ENCODE measurements at places on chromosomes 12 and 14.

DNA sequence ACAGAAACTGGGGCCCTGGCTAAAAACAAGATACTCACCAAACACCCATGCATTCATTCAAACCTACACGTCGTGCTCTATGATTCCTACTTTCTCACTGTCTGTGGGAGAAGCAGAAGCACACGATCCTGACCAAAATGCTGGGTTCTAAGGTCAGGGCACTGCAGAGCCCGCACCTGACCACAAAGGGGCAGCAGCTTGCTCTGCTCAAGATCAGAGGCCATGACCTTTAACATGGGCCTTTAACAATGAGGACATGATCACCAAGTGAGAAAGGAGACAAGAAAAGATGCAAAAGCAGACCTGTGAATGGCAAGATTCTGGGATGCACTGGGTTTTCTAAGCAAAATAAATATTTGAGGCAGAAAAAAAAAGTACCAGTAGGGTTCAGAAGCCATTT, 40.1 kb upstream of the VPS33A start:
- DNase-seq, result no peak

- DNase-seq, result peak; percentile 19
These were observed 823 bp downstream of the RNF10 start for GRCh38 chr12:120534703-120535655.

DNA sequence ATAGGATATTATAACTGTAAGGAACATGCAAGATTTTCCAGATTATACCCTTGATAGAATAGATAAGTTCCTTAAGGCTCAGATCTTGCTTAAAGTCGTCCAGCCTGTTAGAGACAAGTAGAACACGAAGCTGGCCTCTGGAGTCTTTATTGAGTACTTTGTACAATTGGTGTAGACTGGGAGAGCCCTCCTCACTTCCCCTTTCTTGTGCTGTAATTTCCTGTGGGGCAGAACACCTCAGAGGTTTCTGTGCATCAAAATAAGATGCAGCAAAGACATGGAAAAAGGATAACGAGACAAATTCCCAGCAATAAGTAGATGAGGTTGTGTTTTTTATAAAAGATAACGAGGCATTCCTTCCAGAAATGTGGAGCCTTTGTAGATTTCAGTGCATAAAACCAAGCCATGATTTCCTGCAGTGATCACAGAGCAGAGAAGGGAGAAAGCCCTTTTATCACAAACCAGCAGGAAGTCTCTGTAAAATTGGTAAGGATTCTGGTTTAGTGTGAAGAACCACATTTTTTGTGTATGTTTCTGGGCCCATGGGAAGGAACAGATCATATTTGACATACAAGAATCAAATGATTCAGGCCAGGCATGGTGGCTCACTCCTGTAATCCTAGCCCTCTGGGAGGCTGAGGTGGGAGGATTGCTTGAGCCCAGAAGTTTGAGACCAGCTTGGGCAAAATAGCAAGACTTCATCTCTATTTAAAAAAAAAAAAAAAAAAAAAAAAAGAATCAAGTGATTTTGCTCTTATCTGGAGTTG, 18.0 kb downstream of the GPRC5A start:
- no peak for DNase-seq

GRCh38 chr14:59132796-59133494, 55.5 kb upstream of the DAAM1 start:
- no peak for DNase-seq

GRCh38 chr12:131883521-131883900, 10.9 kb upstream of the ULK1 start:
- DNase-seq, result no peak

DNA sequence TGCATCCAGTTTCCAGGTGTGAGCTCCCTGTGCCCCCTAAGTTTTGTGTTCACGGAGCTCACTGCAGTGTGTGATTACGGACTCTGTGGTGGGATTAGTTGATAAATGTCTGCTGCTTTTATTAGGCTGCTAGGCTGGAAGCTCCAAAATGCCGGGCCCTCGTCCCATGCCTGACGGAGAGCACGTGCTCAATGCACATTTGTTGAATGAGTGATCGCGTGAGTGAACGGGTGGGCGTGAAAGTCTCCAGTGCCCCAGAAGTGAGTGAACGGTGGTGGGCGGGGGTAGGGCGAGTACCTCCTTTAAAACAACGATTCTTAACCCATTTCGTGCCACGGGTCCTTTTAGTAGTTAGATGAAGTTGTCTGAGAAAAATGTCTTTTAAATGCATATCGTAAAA, 175.5 kb downstream of the AACS start:
- no peak for DNase-seq

- no peak for DNase-seq
These were observed 1.3 kb upstream of the DYRK2 start for GRCh38 chr12:67647181-67647798.

DNA sequence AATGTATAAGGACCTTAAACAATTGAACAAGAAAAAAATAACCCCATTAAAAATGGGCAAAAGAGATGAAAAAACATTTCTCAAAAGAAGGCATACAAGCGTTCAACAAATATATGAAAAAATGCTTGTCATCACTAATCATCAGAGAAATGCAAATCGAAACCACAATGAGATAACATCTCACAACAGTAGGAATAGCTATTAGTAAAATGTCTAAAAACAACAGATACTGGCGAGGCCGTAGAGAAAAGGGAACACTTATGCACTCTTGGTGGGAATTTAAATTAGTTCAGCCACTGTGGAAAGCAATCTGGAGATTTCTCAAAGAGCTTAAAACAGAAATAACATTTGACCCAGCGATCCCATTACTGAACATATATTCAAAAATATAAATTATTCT, 769.8 kb upstream of the MGAT4C start:
- DNase-seq, result no peak

DNA sequence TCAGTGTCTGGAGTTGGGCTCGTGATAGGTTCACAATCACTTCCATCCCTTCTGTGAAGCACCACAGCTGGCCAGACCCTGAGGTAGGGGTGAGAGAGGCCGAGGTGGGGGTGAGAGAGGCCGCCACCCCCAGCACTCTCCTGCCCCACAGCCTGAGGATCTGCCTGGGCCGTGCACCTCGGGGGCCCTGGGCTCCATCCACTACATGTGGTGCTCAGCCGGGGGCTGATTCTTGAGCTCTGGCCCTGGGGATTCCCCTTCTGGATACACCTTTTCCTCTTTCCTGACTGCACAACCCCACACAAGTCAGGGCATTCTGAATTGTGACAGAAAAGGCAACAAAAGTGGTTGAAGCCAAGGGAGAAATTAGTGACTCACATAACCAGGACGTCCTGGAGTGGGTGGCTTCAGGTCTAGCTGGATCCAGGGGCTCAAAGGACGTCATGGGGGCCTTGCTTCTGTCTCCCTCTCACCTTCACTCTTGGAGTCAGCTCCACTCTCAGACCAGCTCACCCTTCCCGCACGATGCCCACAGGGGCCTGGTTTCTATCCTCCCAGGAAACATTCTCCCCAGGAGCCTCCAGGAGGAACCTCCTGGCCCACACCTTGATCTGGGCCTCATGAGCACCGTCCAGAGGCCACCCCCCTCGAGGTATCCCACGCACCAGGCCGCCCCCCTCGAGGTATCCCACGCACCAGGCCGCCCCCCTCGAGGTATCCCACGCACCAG, 12.1 kb upstream of the FBRSL1 start:
- no peak for DNase-seq

DNA sequence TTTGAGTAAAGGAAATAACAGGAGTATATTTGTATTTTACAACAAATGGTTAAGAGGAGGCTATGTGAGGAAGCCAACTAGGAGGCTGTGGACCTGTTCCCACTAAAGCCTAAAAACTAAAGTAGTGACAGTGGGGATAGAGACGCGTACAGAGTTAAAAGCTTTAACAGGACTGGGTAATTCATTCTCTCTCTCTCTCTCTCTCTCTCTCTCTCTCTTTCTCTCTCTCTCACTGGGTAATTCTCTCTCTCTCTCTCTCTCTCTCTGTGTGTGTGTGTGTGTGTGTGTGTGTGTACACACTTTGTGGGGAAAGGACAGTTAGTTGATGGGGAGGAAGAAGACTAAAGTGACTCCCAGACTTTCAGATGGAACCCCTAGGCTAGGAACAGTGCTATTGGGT, 16.3 kb downstream of the ERC1 start:
- DNase-seq, result no peak

GRCh38 chr14:54742492-54743350, 159.9 kb downstream of the GCH1 start:
- DNase-seq, result no peak

DNA sequence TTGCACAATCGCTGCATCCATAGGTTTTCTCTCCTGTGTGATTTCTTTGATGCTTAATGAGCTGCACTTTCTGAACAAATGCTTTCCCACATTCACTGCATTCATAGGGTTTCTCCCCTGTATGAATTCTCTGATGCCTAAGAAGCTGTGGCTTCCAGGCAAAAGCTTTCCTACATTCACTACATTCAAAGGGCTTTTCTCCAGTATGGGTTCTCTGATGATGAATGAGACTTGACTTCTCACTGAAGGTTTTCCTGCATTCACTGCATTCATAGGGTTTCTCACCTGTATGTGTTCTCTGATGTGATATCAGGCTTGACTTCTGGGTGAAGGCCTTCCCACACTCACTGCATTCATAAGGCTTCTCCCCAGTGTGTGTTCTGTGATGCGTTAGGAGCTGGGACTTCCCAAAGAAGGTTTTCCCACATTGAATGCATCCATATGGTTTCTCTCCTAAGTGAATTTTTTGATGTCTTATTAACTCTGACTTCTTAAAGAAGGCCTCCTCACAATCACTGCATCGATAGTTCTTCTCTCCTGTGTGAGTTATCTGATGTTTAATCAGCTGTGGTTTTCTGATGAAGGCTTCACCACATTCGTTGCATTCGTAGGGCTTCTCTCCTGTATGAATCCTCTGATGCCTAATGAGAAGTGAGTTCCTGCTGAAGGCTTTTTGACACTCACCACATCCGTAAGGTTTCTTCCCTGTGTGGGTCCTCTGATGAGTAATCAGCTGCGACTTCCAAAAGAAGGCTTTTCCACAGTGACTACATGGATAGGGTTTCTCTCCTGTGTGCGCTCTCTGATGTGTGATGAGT, 30.3 kb downstream of the ZNF605 start:
- no peak for DNase-seq

- DNase-seq, result no peak
These were observed 55.7 kb downstream of the NINJ2 start for GRCh38 chr12:607541-608001.

- no peak for DNase-seq
These were observed 18.8 kb upstream of the NR4A1 start for GRCh38 chr12:52032446-52032803.

- no peak for DNase-seq
These were observed 82.1 kb downstream of the AVPR1A start for GRCh38 chr12:63068857-63069442.

- no peak for DNase-seq
These were observed 489.0 kb downstream of the SNAPC1 start for GRCh38 chr14:62251237-62251636.

DNA sequence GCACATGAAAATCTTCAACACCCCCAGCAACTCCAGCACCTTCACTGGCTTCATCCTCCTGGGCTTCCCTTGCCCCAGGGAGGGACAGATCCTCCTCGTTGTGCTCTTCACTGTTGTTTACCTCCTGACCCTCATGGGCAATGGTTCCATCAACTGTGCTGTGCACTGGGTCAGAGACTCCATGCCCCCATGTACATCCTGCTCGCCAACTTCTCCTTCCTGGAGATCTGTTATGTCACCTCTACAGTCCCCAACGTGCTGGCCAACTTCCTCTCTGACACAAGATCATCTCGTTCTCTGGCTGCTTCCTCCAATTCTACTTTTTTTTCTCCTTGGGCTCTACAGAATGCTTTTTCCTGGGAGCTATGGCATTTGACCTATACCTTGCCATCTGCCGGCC, 11.5 kb upstream of the OR11G2 start:
- DNase-seq, result no peak

DNA sequence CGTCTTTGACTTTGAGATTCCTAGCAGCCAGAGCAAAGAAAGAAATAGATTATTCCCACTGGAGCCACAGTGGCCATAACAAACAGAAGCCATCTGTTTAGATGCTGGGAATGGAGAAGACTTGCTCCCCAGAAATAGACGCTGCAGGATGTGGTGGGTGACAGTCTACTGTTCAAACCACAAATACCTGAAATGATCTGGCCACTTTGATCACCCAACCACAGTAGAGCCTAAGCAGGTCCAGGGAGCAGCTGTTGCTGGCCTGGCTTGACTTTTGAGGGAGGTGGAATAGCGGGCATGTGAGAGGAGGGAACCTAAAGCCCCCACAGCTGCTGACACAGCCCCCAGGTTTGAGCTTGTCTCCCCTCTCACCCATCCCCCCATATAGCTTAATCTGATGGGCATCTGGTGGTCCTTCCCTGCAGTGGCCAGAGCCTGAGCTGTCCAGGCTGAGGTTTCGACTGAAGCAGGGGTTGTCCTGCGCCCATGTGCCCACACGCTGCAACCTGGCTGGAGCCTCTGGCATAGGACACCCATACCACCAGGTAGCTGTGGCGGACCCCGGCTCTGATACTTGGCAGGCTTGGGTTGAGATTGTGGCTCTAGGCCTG, 38.7 kb downstream of the SH2B3 start:
- no peak for DNase-seq

DNA sequence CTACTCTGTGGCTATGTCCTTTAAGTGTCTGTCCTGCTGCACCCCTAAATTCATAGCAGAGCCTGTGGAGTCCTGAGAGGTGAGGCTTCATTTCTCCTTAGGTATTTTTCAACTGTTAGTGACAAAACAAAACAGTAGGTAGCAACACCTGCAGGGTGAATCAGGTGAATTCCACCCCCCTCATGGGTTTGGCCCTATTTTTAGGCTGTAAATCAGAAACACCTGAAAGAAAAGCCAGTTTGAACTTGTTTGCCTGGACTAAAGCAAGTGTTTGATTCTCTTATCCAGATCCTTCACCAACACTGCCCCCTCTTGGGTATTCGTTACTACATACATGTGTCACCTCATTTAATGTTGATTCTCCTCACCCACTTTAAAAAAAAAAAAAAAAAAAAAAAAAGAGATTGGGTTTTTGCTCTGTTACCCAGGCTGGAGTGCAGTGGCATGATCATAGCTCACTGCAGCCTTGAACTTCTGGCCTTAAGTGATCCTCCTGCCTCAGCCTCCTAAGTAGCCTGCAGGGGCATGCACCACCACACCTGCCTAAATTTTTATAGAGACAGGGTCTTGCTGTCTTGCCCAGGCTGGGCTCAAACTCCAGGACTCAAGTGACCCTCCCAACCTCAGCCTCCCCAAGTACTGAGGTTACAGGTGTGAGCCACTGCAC, 10.3 kb downstream of the TBPL2 start:
- no peak for DNase-seq
